ENCODE measurements at places on chromosomes 3 and 15. TPM values are rescaled to one million over a fixed set of nuclear protein-coding genes. Genes with fewer than 3 reads are reported as not detected.

Gene TBL1XR1
- 192 TPM for total RNA-seq

GRCh38 chr15:64092864-64093626 lies 593 bp downstream of the CIAO2A start:
- DNase-seq, result no peak

Gene CIDEC
- not detected for total RNA-seq

DNA sequence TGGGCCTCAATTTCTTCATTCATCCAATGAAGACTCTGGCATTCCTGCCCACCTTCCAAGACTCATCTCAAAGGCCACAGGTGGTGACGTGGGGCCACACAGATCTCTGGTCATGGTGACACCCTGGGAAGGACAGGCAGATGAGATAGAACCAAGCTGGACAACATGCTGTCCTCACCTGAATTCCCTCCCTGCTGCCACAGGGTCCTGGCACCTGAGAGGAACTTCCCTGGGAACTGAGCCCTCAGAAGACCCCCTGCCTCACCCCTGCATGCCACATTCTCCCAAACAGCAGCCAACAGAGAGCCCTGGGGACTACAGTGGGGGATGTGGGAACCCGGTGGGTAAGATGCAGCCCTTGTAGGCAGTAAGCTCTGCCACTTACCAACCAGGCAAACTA lies 10.7 kb downstream of the KLF15 start:
- no peak for DNase-seq

Gene EPHB1
- 0.46 TPM for total RNA-seq

DNA sequence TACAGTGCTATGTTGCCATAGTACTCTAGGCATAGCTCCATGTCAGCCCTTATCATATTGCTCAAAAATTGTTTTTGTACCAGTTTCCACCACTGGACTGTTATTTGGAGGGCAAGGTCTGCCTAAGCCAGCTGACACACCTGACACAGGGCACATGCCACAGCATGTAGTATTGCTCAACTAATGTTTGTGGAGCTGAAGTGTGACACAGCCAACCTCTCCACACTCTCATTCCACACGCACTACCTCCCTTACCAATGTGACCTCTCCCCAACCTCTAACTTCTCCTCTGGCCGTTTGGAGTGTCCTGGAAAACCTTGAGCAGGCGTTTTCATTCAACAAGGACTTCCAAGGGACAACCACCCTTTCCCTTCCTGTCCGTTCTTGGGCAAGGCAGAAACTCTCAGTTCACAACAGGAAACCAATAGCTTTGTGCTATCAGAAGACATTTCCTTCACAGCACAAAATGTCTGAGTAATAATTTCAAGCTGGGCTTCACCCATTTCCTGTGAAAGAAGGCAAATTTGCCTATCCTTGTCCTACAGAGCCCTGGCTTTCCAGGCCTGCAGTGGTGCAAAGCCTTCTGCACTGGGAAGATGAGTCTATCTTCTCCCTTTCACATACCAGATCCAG lies 38.4 kb downstream of the TLNRD1 start:
- DNase-seq, result no peak

DNA sequence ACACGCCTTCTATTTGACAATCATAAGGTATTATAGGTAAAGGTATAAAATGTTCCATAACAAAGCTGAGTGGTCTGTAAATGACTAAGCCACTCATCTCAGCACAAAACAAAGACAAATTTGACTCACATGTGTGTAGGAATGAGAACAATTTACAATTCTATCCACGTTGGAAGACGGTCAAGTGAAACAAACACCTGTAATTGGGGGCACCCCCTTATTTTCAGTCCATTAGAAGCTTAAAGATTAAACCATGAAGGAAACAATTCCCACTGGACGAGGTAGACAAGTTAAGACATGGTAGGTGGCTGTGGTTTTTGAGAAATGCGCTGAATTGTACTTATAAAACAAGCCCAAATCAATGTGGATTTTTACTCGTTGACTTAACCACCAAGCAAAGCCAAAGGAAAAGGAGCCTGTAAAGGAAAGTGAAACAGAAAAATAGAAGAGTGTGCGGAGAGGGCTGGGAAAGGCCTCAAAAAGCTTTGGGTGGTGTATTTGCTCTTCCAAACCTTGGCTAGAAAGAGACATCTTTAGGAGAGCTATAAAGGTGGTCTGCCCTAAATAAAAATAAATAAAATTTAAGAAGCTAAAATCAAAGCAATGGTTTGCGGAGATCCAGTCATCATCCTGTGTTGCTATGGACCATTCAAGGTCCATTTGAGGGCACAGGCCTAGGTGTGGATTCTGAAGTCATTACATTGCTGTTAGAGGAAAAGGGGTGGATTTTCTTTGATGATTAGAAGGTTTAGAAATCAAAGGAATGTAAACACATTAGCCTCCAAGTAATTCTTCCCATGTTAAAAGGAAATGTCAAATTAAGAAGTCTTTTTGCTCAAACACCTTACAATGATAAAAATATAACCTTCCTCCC lies 135.0 kb downstream of the TFG start:
- DNase-seq, result no peak

DNA sequence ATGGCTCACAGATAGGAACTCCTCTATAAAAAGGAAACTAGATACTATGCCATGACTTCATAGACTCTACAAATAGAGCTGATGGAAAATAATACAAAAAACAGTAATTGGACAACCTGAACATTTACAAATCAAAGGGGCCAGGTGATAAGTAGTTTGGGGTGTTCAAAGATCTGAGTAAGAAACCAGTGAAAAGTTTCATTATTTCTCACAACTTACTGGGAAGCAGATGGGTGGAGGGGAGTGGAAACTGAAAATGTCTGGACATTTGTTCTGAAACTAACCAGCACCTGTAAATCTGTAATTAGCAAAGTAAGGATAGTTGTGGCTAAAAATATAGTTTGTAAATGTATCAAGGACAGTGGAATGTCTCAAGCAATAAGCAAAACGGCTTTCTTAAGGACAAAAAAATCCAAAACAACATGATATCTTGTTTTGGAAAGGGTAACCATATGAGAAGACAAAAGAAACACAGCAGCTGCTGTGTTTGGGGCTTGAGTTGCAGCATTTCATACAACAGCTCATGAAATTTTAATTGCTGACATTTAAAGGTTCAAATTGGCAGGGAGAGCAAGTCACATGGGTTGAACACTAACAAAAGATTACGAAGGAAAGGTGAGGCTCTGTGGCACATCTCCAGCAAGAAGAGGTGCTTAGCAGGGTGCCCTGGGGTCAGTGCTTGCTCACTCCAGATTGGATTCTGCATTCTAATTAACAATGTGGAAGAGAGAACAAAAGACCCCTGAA lies 26.8 kb upstream of the THBS1 start:
- no peak for DNase-seq

DNA sequence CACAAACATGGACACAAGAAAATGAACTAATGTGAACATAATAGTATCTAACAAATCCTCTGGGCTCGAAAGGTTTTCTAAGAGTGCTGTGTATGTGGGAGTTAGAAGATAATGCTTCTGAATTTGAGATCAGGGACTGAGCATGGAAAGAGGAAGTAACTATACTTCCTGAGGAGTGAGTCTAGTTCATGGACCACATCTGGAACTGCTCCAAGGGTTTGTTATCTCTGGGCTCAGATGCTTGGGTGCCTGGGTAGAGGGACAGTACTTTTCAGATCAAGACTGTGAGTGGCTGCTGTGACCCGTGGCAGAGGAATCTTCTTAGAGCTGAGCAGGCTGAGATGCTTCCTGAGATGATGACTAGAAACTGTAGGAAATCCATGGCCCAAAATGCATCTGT lies 28.5 kb downstream of the TBC1D23 start:
- no peak for DNase-seq
